ENCODE measurements at places on chromosomes 1 and 21.

DNA sequence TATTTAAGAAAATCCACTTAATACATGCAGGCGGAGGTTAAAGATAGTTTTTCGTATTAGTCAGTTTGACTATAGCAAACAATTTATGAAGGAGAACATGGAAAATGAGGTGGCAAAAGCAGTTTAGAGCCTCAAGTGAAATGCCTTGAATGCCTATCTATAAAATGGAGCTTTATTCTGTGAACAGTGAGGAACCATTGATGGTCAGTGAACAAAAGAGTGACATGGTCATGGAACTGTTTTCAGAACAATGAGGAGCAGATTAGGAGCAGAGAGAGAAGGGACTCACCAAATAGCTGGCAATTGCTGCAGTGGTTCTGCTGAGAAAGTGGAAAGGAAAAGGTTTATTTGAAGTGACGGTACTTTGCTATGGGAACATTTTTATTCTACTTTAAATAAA is 299.8 kb downstream of the DUSP10 start:
- no peak for DNase-seq

GRCh38 chr1:55524006-55524405 is 308.8 kb upstream of the USP24 start:
- DNase-seq = no peak

DNA sequence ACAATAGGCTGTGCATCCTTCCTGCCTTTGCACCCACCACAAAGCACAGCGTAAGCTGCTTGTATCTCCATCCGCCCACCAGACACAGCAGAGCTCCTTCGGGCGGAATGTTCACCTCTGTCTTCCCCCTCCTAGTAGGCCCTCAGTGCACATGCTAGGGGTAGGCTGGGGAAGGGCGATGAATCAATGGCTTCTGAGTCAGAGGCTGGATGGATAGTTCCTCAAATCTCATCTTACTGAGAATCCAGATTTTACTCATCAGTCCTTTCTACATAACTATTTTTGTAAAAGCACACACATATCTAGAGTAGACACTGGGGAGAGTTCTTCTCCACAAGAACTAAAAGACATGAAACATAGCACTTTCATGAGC is 73.8 kb downstream of the BCAR3 start:
- DNase-seq = no peak

DNA sequence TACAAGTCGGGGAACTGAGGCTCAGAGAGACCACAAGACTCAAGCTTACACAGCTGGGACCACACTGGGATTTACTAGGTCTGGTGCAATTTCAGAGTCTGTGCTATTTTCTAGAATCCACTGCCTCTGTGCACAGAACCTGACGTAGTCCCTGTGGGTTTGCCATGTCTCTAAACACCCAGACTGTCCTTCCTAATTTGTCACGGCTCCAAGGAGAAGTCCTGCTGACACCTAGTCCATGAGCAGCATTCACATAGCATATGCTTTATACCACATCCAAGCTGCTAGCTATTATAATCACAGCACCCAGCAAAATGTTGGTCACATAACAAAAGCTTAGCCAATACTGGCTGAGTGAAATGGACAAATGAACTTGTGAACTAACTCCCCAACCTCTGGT is 79.0 kb upstream of the HMGB4 start:
- no peak for DNase-seq

DNA sequence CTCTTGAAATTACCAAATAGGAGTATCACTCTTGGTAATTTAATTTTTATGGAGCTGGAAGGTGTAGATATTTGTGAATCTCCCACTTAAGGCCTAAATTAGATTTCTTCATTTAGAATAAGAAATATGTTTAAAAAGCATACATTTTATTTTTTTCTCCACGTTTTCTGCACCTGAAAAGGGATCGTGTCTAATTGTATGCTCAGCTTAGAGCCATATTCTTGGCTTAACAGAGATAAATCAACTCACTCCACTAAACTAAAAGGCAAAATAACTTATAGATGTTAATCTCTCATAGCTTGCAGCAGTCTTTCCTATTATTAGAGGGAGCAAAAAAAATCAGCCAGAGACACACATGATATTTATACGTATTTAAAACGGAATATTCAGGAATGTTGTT is 336.8 kb upstream of the SGIP1 start:
- DNase-seq = no peak

DNA sequence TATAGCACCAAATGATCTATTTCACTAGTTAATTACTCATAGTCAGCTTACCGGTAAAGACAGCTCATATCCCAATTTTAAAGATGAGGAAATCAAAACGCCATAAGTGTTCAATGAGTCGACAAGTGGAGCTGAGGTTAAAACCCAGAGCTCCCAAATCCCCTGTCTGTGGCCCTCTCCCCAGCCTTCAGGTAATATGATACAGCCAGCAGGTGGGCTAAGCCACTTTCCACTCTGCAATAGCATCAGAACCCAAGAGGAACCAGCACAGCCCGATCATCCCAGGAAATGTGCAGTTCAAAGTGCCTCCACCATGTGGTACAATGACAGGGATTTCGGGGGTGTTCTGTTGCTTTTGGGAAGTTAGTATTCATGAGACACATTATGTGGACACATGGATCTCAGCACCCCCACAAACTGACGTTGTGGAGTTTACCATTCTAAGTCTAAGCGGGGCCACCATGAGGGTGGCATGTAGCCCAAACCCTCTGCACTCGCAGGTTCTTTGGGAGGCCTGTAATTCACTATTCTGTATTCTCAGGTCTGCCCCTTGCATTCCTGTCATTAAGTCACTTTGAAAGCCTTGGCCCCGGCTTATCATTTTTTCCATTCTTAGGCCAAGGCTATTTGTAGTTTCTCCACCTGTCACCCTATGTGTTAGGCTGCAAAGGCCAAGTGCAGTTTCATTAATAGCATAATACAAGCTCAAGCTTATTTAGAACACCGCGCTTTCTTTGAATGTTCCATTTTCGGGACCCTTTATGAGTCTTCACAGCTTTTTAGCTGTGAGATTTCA is 26.3 kb upstream of the ACTN2 start:
- no peak for DNase-seq

GRCh38 chr1:26887125-26887524 is 3.0 kb downstream of the GPN2 start:
- DNase-seq = peak; percentile 16

DNA sequence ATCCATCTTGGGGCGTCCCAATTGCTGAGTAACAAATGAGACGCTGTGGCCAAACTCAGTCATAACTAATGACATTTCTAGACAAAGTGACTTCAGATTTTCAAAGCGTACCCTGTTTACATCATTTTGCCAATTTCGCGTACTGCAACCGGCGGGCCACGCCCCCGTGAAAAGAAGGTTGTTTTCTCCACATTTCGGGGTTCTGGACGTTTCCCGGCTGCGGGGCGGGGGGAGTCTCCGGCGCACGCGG is 282 bp upstream of the SOD1 start:
- no peak for DNase-seq

- no peak for DNase-seq
Measured at GRCh38 chr1:47842228-47842919, 154.8 kb downstream of the TRABD2B start.

Data from CD4-positive, alpha-beta T cell treated with Interleukin-6 for 4 hours (primary cell).